ENCODE measurements at places on chromosomes 1 and 21.
A peak's percentile ranks its signal among the peaks of the same experiment; 100 is the strongest.

- no peak for DNase-seq
Observed at GRCh38 chr1:45503462-45504360, 3.6 kb downstream of the MMACHC start.

DNA sequence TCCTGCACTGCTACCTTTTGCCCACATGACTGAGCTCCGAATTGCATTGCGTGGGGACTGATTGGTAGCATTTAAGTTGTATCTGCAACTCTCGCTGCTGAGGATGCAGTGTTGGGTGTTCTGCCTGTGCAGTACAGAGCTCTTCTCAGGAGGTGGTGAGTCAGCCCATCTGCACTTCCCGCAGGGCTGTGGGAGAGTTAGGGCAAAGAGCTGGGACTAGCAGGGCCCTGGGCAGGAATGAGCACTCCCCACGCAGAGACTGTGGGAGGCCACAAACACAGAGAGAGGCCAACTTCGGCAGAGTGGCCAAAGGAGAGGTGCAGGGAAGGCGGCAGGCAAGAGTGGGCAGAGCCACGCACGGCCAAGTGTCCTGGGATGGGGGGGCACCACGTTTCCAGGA, 244.7 kb downstream of the SIPA1L2 start:
- no peak for DNase-seq

- DNase-seq, result no peak
Observed at GRCh38 chr1:7474786-7475502, 296.2 kb upstream of the VAMP3 start.

DNA sequence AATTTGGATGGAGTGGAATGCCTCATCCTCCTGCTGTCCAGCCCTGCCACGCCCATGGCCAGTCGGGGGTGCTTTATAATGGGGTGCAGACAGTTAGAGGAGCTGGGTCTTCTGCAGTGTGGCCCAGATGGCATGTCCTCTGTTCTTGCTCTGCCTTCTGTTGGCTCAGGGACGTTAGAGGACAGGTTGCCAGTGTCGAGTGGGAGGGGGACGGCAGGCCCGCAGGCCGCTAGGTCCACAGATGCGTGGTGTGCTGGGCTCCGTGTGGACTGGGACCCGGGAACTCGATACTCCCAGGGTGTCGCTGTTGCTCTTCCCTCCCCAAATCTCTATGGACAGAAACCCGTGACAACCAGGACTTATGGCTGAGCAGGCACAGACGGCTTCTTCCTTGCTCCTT, 33.3 kb downstream of the SIM2 start:
- no peak for DNase-seq

- DNase-seq, result no peak
Observed at GRCh38 chr1:115782571-115783281, 14.2 kb upstream of the CASQ2 start.

DNA sequence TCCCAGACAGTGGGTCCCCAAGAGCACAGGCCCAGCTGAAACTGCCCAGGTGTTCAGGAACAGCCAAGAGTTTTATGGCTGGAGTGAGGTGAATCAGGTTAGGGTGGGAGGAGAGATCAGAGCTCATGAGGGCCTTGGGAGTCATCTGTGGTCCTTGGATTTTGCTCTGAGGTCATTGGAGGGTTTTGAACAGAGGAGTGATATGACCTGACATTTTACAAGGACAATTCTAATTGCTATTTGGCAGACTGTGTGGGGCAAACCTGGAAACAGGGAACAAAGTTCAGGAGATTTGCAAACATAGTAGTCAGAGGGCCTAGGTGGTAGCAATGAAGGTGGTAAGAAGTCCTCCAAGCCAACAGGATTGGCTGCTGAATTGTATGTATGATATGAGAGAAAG, 31.1 kb upstream of the LRRN2 start:
- no peak for DNase-seq

GRCh38 chr21:24147674-24148073, 1459.6 kb downstream of the MRPL39 start:
- no peak for DNase-seq

GRCh38 chr1:153985941-153986761, at the start of gene RAB13:
TSS of gene RAB13 (minus strand) at chr1:153986339. CDS start at chr1:153986236, 103 bp downstream.
- DNase-seq, result peak; percentile 92

GRCh38 chr21:26116456-26117011, 54.0 kb downstream of the APP start:
- DNase-seq, result no peak

- DNase-seq, result no peak
Observed at GRCh38 chr1:41526956-41527561, 42.6 kb upstream of the EDN2 start.

DNA sequence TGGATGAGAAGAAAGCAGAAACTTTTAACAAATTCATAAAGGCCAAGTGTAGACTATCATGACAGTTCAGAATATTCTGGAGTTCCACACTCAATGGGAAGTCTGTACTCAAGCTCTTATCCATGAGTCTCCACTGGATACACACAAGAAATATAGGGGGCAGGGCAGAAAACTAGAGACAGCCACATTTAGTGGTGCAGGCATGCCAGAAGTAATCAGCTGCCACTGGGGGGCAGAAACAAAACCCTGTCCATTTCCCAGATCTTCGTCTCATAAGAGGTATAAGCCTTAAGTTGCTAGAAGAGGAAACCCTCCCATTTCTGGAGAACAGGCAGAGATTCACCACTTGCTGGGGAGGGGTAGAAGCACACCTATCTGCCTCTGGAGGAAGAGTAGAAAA, 166.8 kb upstream of the GALNT2 start:
- no peak for DNase-seq

DNA sequence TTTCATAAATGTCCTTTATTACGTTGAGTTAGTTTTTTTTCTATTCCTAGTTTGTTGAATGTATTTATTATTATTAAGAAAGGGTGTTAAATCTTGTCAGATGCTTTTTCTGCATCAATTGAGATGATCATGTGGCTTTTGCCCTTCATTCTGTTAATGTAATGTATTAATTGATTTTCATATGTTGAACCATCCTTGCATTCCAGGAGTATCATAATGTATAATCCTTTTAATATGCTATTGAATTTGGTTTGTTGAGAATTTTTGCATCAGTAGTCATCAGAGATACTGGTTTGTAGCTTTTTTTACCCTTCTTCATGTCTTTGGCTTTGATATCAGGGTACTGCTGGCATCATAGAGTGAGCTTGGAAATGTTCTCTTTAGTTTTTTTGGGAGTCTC, 100.0 kb downstream of the POFUT2 start:
- no peak for DNase-seq

DNA sequence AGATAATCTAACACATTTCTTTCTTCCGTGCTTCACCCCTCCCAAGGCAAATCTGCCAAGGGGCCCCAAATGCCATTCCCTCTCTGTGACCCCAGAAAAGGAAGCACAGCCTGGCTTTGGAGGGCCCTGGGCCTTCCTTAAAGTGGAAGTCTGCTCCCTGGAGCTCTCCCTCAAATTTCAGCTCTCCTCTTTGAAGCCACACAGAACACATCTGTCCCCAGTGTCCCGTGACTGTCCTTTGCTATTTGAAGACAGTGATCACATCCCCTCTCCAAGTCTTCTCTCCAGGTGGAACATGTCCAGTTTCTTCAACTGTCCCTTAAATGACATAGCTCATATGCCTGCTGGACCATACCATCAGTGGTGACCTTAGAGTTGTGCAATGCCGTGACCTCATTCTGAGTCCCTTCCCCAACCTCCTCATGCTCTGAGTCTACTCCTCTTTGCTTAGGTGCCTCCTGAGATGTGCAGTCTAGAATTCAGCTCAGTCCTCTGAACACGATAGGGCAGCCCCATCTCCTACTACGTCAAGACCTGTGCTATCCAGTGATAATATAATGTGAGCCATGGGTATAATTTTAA, 18.4 kb upstream of the FOXO6 start:
- DNase-seq, result no peak

DNA sequence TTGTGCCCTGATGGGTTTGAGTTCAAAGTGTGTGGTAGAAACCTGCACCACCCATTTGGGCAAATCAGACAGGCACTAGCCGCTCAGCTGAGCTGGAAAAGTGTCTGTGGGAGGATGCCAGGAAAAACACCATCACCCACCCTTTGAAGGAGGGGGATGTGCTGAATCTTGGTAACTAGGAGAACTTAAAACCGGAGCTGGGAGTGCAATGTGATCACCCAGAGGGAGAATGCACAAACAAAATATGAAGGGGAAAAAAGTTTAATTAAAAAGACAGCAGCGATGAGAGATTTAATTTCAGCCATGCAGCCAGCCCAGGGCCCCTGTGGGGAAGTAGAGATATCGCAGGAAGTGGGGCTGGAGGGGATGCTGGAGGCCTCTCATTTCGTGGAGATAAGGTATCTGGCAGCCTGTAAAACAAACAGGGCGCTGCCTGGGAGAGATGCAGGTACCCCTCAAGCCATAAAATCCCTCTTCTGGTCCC, 86.8 kb upstream of the BCAR3 start:
- no peak for DNase-seq

DNA sequence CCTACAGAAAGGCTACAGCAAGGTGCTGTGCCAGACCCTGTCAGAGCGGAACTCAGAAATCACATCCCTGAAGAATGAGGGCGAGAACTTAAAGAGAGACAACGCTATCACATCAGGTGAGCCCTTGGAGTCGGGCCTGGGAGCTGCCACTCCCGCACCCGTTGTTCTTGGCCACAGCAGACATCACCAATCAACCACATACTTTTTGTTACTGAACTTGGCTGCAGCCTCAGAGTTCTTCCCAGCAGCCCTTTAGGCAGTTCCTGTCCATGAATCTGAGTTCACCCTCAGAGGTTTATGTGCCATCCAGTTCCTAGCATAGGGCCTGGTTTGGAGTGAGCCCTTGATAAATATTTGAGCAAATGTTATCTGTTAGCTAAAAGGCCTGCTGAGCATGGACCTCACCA, 61.6 kb downstream of the FHAD1 start:
- DNase-seq, result no peak

- DNase-seq, result no peak
Observed at GRCh38 chr1:3922851-3923250, 22.8 kb upstream of the C1orf174 start.

GRCh38 chr1:198700016-198700392, 61.2 kb downstream of the PTPRC start:
- no peak for DNase-seq

DNA sequence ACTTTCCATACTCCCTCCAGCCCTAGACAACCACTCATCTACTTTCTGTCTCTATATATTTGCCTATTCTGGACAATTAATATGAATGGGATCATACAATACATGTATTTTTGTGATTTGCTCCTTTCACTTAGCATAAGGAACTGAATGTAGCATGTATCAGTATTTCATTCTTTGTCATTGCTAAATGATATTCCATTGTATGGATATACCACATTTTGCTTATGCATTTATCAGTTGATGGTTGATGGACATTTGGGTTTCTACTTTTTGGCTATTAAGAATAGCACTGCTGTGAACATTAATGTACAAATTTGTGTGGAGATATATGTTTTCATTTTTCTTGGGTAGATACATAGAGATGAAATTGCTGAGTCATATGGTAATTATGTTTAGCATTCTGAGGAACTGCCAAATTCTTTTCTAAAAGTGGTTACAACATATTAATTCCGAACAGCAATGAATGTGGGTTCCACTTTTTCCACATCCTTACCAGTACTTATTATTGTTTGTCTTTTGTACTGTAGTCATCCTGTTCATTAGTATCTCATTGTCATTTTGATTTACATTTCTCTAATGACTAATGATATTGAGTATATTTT, 121.0 kb downstream of the LRRC40 start:
- no peak for DNase-seq

GRCh38 chr1:183407961-183408360, 10.2 kb downstream of the NMNAT2 start:
- DNase-seq, result no peak
